Stimulated activated CD4-positive, alpha-beta T cell treated with anti-CD3 and anti-CD28 coated beads, Interleukin-1b, Interleukin-23, amount 100 ng/mL, for 1 hour (primary cell): ENCODE measurements at places on chromosomes 7 and 10.

- no peak for DNase-seq
Observed at GRCh38 chr7:7563813-7564212, 2.9 kb upstream of the MIOS start.

GRCh38 chr7:30879139-30880124 is 32.2 kb upstream of the AQP1 start:
- DNase-seq: no peak

GRCh38 chr7:137696376-137696775 is 150.4 kb downstream of the DGKI start:
- no peak for DNase-seq

GRCh38 chr10:33005322-33006301 is 47.6 kb upstream of the ITGB1 start:
- DNase-seq: no peak

GRCh38 chr7:104643587-104644217 is 315.3 kb downstream of the LHFPL3 start:
- DNase-seq: no peak

- no peak for DNase-seq
Observed at GRCh38 chr7:144452064-144452463, 48.6 kb upstream of the NOBOX start.

GRCh38 chr7:72161534-72161933 is 250.6 kb downstream of the CALN1 start:
- DNase-seq: no peak

- no peak for DNase-seq
Observed at GRCh38 chr7:1977059-1977875, 255.5 kb downstream of the MAD1L1 start.

DNA sequence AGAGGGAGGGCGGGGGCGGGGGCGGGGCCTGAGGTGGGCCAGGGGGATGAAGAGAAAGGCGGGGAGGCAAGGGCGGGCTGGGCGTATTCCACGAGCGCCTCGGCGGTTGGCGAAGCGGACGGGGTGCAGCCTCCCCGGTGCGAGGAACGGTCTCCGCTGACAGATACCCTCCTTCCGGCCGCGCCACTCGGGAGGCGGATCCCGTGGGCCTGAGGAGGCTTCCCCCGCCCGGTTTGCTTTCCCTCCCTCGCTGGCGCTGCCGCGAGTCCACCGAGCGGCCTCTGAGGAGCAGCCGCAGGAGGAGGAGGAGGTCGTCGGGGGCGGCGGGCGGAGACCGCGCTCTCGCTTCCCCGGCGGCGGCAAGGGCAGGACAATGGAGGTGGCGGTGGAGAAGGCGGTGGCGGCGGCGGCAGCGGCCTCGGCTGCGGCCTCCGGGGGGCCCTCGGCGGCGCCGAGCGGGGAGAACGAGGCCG is at the start of gene TRIM24:
TSS of gene TRIM24 (plus strand) at position 84 of the 473 bp plus-strand sequence. CDS start at position 374, 290 bp downstream.
- DNase-seq: no peak

GRCh38 chr10:118557946-118558345 is 37.5 kb downstream of the PRLHR start:
- DNase-seq: no peak

DNA sequence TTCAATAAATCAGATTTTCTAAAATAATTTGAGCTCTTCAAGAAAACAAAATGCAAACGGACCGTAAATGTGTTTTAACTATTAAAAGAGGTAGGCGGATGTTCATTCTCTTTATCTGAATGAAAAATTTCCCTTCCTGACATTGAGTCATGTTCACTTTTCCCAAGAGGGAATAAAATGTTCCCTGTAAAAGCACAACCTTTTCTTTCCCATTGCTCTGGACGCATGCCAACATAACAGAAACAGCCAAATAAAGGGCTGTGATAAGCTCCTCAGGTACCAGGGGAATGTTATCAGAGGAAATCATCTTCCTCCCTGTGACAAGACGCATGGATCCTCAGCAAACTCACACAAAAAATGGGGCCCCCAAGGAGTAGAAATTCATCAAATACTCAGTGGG is 251.8 kb downstream of the MTERF1 start:
- DNase-seq: no peak

DNA sequence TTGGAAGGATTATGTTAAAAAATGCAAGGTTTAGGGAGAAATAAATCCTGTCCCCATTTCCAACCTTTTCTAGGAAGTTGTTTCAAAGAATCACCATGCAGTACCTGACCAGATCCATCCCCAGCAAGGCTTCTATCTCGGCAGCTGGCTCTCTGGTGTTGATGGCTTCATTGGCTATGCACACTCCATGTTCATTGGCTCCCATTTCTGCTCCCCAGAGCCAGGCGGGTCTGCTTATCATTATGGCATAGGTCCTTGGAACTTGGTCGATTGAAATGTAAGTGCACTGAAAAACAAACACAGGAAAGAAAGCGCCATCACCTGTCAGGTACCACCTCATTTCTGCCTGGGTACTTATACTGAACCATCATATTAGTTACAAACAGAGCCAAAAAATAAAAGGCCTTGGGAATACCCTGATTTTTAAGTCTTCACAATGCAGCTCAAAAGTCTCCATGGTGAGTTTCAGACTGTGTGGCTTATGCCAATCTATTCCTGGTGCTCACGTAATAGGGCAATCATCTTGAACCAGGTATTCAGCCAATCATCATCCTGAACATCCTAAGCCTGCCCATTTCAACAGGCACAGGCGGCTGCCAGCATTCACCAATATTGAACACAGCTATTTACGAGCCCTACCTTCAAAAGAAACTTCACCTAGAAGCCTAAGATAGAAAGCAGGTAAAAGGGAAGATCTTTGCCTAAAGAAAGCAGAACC is 34.4 kb downstream of the SCRN1 start:
- no peak for DNase-seq

DNA sequence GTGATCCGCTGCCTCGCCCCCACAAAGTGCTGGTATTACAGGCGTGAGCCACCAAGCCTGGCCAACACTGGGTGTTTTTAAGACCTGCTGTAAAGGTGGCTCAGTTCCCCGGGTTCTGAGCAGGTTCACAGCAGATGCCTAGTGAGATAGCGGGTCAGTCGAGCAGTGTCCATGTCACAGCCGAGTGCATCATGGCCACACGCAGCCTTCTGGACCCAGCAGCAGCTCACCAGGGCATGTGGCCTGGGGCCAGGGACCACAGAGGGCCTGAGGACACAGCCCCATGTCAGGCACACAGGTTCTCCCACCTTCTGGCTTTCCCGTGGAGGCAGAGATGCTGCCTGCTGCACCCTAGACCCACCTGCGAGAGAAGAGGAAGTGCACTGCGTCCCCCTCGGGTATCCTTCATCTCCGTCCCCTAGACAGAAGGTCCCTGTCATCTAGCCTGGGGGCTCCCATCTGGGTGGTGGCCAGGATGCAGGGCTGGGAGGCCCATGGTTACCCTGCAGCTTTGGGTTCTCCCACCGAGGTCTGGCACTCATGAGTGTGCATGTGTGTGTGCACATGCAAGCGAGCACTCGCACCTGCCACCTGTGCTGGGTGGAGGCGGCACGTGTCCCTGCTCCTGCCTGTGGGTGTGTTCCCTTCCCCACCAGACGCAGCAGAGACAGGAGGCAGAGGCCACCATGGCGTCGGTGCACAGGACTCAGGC is 98.6 kb downstream of the NKX6-2 start:
- DNase-seq: no peak

DNA sequence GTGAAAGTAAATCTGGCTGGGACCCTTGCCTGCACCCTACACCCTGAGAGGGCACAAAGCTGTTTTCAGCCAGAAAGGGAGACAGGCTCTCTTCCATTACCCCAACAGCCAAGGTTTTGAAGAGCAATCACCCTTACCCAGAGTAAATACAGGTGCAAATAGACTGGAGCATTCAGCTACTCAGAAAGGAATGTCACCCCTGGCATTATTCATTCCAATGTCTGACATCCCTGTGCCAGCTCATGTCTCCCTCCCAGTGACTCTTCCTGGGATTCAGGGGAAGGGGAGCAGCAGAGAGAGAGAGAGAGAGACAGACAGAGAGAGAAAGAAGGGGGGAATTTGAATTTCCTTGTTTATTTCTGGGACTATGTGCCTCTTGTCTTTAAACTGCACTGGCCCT is 611.8 kb downstream of the SORCS3 start:
- no peak for DNase-seq

DNA sequence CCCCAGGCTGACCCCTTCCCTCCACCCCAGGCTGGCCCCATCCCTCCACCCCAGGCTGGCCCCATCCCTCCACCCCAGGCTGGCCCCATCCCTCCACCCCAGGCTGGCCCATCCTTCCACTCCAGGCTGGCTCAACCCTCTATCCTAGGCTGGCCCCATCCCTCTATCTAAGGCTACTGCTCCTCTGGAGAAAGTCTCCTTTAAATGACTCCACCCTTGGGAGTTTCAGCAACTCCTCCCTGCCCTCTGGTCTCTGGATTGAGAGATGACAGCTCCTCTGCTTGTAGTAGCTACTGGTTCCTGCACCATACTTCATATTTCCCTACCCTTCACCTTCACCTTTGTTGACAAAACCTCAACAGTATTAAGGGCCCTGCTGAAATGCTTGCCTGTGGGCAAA is 8.5 kb downstream of the PRLHR start:
- no peak for DNase-seq

DNA sequence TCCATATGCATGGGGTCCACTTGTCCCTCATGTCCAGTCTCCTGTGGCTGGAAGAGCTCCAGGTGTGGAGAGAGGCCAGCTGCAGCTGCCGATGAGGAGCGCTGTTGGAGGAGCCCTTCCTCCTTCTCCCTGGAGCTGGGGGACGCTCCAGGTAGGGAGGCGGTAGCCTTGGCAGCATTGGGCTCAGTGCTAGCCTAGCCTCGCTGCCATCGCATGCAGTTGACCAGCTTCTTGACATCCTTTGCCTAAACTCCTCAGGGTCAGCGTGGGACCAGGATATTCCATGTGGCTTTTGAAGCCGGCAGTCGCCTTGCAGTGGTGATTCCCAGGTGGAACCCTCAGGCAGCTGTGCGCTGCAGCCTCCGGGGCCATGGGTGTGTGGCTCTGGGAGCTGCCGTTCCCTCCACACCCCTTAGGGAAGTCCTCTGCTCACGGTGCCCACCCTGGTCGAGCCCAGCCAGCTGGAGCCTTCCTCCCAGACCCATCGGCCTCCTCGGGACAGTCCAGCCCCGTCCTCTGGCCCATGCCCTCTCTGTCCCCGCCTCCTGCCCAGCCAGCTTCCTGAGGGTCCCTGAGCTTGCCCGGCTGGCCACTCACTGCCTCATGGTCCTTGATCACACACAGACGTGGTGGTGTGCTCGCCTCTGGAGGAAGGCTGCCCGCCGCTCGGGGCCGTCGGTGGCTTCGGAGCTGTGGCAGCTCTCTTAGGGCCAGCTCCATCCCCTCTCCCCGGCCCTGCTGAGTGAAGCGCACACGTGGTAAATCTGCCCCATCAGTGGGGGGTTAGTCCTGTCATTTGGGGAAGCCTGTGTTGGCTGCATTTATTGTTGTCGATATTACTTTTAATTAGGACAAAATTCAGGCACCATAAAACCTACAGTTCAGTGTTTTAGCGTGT is 21.2 kb downstream of the INPP5A start:
- DNase-seq: no peak
